ENCODE measurements at places on chromosomes 5 and 9.

DNA sequence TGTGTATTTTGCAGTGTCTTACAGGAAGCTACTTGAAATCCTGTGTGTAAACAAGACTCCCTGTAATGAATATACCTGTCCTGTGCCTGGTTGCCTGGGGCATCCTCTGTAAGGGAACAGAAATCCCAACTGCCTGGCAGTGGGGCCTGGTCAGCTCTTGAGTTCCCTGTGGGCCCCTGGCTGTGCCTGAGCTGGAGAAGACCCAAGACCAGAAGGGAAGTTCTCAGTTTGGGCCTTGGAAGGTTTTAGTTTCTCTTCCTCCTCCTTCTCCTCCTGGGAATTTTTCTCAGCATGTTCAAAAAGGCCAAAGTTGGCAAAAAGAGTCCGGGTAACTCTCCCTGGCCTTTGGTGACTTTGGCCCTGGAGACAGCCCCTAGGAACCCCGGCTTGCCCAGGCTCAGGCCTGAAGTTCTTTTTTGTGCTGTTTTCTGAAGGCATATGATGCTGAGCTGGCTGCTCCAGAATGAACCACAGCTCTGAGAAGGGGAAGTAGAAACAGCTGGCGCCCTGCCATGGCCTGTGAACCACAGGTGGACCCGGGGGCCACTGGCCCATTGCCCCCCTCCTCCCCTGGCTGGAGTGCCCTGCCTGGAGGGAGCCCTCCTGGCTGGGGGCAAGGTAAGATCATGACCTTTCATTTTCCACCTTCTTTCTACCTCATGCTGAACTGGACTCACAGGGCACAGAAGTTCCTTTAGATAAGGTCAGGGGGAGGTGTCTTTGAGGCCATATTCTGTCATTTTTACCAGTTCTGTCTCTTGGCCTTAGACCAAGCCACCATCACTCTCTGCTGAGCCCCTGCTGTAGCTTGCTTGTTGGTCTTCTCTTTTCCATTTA, 5.8 kb downstream of the TMEM268 start:
- peak; percentile 50 for DNase-seq

GRCh38 chr5:71937921-71938698, 169.2 kb upstream of the MAP1B start:
- no peak for DNase-seq

DNA sequence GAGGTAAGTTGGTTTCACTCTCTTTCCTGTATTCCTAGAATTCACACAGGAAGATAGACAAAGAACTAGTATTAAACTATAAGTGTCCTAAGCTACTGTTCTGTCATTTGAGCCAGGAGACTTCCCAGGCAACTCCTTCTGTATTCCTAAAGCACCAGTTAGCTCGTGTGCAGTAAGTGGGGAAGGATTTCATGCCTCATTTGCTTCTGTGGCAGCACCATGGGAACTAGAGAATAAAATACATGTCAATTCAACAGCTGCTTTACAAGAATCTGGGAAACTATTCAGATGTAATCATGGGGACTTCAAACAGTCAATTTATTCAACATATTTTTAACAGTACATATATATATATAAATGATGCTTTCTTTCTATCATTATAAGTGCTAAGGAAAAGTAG, 762.3 kb downstream of the PRELID2 start:
- DNase-seq, result peak; percentile 11

GRCh38 chr9:136695435-136695895, 8.2 kb upstream of the AGPAT2 start:
- DNase-seq, result no peak

DNA sequence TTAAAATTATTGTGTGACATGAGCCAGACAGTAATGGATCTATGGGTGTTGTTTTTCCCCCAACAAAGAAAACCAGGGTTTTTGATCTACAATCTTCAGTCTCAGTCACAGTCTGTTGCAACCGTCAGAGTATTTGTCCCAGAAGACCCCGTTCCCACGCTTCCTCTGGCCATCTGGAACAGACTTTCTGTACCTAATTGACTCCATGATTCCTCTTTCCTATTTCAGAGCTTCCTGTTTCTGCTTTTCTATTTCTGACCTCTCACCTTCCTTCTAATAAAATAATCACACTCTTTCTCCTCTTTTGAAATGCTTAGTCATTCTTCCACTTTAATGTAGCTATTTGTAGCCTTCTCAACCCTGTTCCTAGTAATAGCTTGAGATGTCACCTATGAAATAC, 1044.8 kb downstream of the DTWD2 start:
- DNase-seq, result no peak

DNA sequence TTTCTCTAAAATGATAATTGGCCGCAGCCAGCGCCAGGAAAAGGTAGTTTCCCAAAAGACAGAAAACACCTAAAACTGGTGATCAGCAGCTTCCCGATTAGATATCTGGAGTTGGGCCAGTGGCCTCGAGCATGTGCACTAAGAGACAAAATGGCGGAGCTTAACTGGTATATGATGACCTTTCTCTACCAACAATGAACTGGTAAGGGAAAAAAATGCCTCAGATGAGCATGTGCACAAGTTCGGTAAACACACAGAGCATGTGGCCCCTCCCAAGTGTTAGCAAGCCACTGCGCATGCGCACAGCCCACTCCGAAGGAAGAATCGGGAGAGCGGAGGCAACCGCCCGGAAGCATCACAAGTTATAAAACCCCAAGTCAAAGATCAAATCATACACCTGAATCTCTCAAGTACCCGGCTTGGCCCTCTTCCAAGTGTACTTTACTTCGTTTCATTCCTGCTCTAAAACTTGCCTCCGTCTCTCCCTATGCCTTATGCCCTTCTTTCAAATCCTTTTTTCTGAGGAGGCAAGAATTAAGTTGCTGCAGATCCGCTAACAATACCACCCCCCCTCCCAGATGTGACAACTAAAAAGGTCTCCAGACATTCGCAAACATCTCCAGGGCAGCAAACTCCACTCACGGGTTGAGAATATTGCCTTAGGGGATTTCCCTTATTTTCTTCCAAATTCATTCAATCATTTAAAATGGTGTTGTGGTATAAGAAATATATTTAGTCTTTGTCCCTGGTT, 15.0 kb upstream of the PTBP3 start:
- DNase-seq, result peak; percentile 64

DNA sequence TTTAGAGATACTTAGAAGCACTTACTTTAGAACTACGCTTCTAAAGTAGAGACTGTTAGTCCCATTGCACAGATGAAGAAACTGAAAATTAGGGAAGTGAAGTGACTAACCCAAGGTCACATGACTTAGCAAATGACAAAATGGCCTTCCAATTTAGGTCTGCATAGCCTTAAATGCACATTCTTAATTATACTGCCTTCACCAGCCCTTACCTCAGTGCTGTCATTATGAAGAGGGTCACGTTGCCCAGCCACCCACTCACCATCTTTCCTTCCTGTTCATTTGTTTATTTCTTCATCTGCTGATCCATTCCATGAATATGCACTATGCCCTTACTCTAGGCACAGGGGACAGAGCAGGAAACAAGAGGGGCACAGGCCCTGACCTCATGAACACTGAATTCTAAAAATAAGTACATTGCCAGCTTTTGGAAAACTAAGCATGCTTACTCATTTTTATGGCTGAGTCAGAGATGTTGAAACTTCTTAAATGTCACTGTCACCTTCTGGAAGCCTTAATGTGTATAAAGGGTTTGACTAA, 8.6 kb downstream of the HAVCR2 start:
- no peak for DNase-seq

DNA sequence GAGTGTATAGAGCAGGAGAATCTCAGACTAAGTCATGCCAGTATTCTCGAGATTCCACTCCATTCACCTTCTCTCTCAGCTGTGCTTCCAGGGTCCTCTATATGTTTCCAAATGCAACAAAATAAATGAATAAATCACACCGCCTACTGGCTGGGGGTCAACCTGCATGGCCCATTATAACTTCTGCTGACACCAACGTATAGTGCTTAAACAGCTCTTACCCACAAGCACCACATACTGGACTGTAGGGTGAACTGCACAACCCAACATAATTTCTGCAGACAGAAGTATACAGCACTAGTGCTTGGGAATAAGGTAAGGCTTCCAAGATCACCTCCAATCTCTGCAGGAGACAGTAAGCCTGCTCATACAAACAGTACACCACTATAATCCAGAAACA, 33.1 kb upstream of the HTR4 start:
- no peak for DNase-seq

DNA sequence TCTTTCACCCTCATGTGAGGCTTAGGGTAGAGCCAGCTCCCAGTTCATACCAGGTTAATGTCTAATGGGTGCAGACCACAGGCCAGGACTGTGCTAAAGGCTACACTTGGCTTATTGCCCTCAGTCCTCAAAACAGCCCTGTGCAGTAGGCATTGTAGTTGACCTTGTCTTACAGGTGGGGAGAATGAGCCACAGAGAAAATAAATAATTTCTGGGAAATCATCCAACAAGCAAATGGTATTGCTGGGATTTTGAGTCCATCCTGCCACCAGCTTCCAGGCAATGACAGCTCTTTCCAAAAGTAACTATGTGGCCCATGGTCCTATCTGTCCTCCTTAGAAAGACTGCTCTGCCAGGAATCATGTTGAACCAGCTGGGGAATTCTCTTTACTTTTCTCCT, 450.0 kb downstream of the GADD45G start:
- DNase-seq, result no peak

- no peak for DNase-seq
Observed at GRCh38 chr5:73515232-73515631, 17.0 kb downstream of the BTF3 start.

GRCh38 chr9:41229408-41230401, 40.6 kb upstream of the ZNG1F start:
- peak; percentile 24 for DNase-seq

Data from muscle of back (tissue), 13 donors.